ENCODE measurements at places on chromosomes 7 and 10.

DNA sequence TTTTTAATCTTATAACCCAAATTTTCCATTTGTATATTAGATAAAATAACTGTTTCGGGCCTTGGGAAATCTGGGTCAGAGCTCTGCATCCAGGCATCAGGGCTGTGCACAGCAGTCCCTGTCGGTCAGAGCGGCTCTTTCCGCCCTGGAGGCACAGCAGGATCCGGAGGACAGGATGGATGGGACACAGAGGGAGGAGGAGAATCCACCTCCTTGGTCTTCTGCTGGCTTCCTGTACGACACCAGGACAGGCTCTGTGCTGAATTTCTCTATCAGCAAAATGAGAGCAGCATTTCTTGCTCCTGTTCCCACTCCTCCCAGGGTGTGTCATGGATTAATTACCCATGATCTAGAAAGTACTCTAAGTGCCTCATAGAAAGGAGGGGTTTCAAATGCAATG is 254.9 kb downstream of the SKAP2 start:
- DNase-seq: no peak

- DNase-seq: no peak
Measured at GRCh38 chr10:13892001-13892491, 305.3 kb downstream of the PRPF18 start.

GRCh38 chr7:90532231-90532929 is 62.9 kb downstream of the PTTG1IP2 start:
- DNase-seq: no peak

DNA sequence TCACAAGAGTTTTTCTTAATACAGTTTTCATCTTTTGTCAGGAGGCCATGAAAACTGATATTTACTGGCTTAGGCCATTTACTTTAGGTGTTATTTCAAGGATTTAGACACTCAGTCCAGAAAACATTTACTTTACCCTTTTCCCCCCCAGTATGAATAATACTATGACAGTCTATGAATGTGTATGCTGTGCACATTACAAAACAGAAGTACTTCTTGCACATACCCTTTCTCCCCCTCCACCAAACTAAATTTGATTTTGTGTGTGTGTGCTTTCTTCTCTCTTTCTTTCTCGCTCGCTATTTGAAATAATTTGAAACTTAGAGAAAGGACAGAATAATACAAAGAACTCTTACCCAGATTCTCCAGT is 41.3 kb downstream of the RBM33 start:
- no peak for DNase-seq
